ENCODE measurements at places on chromosomes 5 and 9.

DNA sequence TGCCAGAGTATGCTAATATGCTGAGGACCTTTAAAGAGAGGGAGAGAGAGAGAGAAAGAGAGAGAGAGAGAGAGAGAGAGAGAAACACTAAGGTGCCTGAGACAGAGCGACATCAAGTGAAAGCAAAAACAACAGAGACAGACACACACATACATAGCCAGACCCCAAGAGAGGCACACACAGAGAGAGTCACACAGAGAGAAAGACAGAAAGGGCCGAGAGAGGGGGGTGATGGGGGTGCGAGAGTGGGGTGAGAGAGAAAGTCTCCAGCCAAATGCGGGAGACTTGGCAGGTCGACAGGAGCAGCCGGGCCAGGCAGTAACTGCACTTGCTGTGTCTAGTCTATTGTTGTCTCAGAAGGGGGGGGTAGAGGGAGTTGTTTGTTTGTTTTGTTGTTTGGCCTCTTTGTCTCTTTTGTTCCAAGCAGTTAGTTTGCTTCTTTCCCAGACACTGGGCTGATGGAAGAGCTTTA, 30.1 kb upstream of the NFIB start:
- no peak for DNase-seq

DNA sequence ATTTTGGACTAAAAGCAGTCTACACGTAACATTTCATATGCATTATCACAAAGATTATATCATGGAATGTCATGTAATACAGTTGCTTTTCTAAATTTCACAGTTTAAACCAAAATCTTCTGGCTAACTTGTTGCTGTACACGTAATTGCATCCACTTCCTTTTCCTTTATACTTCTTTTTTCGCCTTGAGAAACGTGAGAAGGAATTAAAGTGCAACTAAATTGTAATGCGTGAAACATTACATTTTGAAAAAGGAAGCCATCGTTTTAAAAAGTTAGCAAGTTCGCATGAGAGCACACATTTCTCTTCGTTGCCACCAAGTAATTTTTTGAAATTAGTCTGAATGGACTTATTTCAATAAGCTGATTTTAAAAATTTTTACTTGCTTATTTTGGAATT, 80.0 kb downstream of the MEGF10 start:
- DNase-seq: no peak

DNA sequence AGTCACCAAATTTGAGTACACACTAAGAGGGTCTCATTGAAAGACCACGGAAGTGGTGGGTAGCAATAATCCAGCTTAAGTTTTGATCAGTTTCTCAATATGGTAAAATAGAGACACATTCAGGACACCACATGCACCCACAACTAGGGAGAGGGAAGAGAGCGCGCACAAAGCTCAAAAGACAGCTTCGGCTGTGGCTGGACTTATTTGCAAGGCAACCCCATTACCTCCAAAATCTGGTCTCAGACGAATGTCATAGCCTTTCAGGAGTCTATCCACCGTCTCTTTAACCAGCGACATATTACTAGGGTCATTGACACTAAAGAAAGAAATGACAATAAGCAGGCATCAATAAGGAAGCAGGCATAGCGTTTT, 443 bp downstream of the GABRB2 start:
- DNase-seq: no peak

- DNase-seq: no peak
Measured at GRCh38 chr5:2101685-2102084, 219.0 kb upstream of the IRX4 start.

DNA sequence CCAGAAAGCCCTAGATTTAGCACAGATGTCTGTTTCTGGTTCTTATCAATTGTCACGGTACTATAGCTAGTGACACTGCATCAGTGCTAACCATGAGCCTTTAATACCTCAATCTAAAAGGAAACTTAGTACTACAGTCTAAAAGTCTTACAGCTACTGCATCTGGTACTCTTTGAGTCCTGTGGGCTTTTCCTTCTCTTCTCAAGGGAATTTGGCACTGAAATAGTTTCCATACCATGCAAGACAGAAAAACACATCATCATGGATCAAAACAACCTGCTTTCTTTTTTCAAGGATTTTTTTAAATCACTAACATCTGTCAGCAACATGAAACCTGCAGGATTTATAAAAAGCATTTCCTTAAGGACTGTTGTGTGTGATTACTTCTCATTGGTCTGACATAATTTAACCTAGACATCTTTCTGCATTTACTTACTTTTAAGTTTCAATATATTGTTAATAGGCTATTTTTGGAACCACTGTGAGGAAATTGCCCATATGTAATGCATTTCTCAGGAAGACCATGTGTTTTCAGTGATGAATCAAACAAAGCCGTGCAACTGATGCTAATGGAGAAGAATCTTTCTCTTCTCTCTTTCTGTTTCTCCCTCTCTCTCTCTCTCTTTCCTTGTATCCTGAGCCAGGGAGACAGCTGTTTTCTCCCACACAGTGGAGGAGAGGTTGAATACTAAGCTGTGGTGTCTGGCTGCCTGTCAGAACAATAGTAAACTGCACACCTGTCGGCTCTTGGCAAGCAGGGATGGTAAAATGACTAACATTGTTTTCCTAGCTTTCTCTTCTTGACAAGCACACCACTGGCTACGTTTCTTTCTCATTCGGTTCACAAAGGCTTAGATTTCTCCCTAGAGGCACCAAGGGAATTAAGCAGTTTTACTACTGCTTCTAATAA, 273.4 kb downstream of the CSNK1G3 start:
- no peak for DNase-seq

GRCh38 chr9:91391412-91391811, 29.7 kb upstream of the AUH start:
- no peak for DNase-seq

GRCh38 chr9:121178676-121179372, 22.8 kb downstream of the RAB14 start:
- DNase-seq: no peak

- no peak for DNase-seq
Measured at GRCh38 chr5:172147857-172148256, 40.2 kb downstream of the STK10 start.

DNA sequence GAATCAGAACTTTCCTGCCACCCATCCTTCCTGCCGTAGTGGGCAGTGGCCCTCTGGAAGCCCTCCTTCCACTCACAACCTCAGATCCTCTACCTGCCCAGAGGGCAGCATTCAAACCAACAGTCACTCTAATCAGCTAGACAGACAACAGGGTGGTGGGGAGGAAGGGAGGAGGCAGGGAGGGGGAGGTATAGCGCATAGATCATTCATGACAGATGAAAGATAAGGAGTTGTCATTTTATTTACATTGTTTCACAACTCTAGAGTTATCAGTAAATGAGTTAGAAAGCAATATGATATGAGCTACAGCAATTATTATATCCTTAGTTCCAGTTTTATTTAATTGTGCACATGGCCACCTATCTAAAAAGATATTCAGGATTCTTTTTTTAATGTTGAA, 852 bp downstream of the IL9 start:
- DNase-seq: no peak

DNA sequence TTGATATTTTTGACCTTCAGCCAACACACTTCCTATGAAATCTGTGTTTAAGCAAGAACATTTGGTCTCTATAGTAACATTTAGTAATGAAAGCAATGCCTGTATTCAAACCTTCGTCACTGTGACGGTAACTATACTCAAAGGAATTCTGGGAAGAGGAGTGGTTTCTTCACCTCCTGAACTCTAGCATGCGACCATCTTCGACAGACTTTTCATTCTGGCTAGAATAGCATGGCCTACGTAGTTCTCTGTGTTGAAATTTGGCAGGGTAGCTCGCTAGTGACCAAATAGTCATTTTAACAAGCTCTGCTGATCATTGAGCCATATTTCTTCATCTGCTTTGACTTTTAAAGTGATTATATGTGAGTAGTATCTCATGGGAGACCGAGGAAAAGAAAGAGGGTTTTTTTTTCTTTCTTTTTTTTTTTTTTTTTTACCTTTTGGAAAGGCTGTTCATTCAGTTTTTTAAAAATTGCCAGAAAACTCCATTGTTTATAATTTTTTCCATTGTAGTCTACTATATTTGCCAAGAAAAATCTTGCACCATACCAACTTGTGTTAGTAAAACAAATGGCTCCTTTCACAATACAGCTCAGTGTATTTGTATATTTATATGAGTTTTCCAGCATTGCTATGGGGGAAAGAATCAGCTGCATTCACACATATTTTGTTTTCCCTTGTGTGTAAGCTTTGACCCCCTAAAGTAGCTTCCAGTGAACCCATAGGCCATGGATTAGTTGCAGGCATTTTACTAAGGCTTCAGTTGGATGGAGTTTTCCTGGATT, 166.8 kb downstream of the NNT start:
- no peak for DNase-seq

- DNase-seq: no peak
Measured at GRCh38 chr9:89596937-89597555, 7.8 kb upstream of the GADD45G start.

DNA sequence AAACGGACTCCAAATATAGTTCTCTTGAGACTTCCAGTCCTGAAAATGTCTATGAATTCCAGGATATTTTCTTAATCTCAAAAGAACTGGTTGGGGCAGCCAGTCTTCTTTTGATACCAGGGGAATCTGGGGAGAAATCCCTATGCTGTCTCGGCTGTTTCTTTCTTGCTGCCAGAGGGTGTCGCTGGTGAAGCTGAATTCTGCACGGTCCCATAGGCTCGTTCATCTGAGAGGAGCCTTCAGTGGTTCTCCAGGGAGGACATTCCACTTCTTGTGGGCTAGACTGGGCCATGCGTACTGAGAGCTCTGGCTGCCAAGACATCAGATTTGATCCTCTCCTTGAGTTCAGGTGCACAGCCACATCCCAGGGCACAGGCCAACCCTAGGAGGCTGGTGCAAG, 155.0 kb upstream of the CLINT1 start:
- DNase-seq: no peak

GRCh38 chr5:1201327-1202025, at the start of gene SLC6A19:
SLC6A19 (plus strand) TSS chr5:1201595; CDS start chr5:1201651, 56 bp downstream.
- DNase-seq: no peak

- DNase-seq: no peak
Measured at GRCh38 chr9:107358986-107359385, 75.9 kb downstream of the RAD23B start.

- DNase-seq: no peak
Measured at GRCh38 chr9:73141282-73141681, 10.4 kb upstream of the ANXA1 start.

GRCh38 chr9:97786341-97786740, 66.7 kb upstream of the FOXE1 start:
- DNase-seq: no peak

DNA sequence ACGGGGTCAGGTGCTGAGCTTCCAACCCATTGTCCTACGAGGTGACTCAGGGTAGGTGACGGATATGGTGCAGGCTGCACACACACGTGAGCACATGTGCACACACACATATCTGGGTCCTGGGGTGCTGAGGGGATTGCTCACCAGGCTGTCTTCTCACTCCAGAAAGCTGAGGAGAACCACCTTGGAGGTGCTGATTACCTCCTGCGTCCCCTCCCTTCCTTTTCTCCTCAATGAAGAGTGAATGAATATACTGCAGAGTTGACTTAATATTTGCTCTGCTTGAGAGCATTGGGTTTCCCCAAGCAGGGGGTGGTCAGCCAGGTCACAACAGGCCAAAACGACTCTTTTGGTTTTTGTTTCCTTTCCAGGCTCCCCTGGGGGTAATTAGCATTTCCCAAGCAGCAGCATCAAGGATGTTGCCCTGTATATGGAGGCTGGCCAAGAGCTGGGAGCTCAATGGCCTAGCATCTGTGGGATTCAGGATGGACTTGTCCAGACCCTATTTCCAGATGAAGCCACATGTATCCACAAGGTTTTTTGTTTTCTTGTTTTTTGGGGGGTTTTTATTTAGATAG, 49.7 kb downstream of the PDZD2 start:
- no peak for DNase-seq

- DNase-seq: peak; percentile 44
Measured at GRCh38 chr9:105414947-105415661, 32.7 kb upstream of the FSD1L start.

DNA sequence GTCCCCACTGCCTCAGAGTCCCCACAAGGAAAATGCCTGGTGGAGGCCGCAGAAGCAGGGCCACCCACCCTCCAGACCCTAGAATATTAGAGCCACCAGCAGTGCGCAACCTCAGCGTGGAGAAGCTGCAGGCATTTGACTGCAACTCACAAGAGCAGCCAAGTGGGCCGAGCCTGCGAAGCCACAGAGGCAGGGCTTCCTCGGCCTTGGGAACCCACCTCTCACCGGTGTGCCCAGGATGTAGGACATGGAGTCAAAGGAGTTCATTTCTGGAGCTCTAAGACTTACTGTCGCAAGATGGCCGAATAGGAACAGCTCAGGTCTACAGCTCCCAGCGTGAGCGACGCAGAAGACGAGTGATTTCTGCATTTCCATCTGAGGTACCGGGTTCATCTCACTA, 397.9 kb upstream of the PIK3R1 start:
- DNase-seq: no peak

DNA sequence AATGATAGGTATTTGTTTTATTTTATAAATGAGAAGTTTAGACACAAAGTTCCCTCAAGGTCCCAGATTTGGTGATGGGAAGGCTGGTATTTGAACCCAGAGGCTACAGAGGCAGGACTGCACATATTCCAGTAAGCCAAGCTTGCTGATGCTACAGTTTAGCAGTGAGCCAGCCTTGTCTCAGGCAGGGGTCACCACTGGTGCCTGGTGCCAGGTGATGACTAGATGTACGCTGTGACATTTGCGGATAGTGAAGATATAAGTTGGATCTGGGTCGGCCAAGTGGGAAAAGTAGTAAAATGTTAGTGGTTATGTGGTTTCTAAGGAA, 143.9 kb downstream of the AOPEP start:
- DNase-seq: no peak

- no peak for DNase-seq
Measured at GRCh38 chr5:179371121-179371510, 25.9 kb upstream of the ADAMTS2 start.

GRCh38 chr5:124631874-124632550, 114.4 kb downstream of the ZNF608 start:
- DNase-seq: no peak

DNA sequence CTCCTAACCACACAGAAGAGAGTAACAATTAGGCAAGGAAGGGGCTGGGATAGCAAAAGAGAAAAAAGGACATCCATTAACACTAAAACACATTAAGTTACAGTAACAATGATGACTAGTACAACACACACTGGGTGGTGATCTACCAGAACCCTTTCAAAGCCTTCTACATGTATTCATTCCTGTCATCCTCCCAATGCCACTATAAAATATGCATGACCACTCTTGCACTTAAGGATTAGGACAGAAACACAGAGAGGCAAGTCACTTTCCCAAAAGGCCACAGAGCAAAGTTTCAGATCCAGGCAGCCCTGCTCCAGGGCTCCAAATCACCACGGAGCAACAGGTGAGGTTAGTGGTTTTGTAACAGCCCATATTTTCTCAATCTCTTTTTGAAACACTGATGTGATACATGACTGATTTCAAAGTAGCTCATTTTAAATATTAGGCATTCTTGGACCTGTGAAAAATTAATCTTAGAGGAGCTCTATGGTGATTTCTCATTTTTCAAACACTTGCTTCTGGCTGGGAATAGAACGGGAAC, 86.7 kb downstream of the AUH start:
- DNase-seq: no peak

DNA sequence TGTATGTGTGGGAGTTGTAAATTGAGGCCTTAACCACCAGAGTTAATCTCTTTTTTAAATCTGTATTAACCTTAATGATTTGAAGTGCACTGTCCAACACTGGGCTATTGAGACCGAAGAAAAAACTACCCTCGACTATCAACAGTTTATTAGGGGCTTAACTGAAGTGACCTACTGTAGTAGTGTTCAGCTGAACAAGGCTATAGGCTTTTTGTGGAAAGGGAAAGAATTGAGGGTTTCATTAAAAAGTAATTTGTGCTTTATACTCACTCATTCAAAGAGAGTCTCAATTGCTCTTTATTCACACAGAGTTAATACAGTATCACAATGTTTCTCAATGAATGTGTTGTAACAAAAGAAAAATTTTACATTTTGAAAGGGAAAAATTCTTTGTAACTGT, 267.5 kb downstream of the SLF1 start:
- no peak for DNase-seq
